Mucosa of descending colon (tissue), 3 donors: ENCODE measurements at places on chromosomes 7 and 10. TPM values are rescaled to one million over a fixed set of nuclear protein-coding genes. Genes with fewer than 3 reads are reported as not detected.

The MINPP1 gene
- total RNA-seq, result 20.8 TPM

The BAMBI gene
- total RNA-seq, result 4.2 TPM

The UNCX gene
- total RNA-seq, result not detected

The TACR2 gene
- total RNA-seq, result 204 TPM

The FAM25G gene
- not detected for total RNA-seq

The CRYGN gene
- total RNA-seq, result 0.51 TPM

The C7orf25 gene
- total RNA-seq, result 4.3 TPM

The PAPOLB gene
- 0.06 TPM for total RNA-seq

The ASB10 gene
- total RNA-seq, result not detected

The NRG3 gene
- 0.73 TPM for total RNA-seq

The KDM7A gene
- 45.4 TPM for total RNA-seq

The ZPBP gene
- not detected for total RNA-seq

The WEE2 gene
- total RNA-seq, result not detected

The CDK1 gene
- 21.2 TPM for total RNA-seq

The ESYT2 gene
- total RNA-seq, result 66.8 TPM

The OSBPL3 gene
- 9.0 TPM for total RNA-seq

The PON1 gene
- not detected for total RNA-seq

The ANKRD7 gene
- not detected for total RNA-seq

The NDUFA5 gene
- 88.7 TPM for total RNA-seq

The ATOH7 gene
- total RNA-seq, result not detected

The HACD1 gene
- total RNA-seq, result 6.3 TPM

The CPA4 gene
- total RNA-seq, result not detected

The ADAMTS14 gene
- 2.1 TPM for total RNA-seq

The GRM3 gene
- not detected for total RNA-seq

The COBL gene
- 91.8 TPM for total RNA-seq

The NEUROG3 gene
- total RNA-seq, result 0.78 TPM

The SH2D4B gene
- total RNA-seq, result not detected

The IGF2BP3 gene
- not detected for total RNA-seq

The TCF7L2 gene
- total RNA-seq, result 99.6 TPM
